Renal pelvis (tissue), 12 donors: ENCODE measurements at places on chromosomes 12 and 14.

DNA sequence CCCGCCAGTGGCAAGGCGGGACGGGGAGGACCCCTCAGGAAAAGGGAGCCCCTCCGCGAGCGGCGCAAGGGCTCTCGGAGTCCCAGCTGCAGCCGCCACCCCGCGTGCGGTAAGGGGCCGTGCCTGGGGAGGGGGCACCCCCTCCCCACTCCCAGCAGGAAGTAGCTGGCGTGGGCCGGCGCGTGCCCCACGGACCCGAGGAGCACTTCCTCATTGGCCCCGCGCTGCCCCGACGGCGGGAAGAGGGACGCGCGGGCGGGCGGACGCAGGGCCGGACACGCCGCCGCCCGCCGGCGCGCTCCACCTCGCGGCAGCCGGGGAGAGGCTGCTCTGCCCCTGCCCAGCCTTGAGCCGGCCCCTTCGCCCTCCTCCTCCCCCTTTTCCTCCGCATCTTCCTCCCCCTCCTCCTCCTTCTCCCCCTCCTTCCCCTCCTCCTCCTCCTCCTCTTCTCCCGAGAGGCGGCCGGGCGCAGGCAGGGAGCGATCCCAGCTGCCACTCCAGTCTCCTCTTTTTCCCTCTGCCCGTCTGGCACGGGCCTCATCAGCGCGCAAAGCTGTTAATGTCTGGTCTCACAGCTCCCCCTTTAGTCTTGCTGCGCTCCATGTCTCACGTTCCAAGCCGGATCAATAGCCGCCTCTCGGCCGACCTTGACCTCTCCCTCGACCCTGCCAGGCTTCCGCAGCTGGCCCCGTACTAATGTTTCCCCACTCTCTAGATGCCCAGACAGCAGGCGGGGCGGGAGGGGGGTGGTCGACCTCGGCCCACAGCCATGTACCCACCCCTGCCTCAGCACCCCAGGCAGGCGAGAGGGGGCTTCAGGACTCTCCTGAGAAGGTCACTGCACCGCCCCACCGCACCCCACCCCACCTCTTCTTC lies 2.6 kb upstream of the BCL11B start:
- DNase-seq = peak; percentile 92

GRCh38 chr12:108547686-108548085 lies 13.3 kb downstream of the SART3 start:
- DNase-seq = no peak

- no peak for DNase-seq
Measured at GRCh38 chr12:11688831-11689230, 39.4 kb downstream of the ETV6 start.

DNA sequence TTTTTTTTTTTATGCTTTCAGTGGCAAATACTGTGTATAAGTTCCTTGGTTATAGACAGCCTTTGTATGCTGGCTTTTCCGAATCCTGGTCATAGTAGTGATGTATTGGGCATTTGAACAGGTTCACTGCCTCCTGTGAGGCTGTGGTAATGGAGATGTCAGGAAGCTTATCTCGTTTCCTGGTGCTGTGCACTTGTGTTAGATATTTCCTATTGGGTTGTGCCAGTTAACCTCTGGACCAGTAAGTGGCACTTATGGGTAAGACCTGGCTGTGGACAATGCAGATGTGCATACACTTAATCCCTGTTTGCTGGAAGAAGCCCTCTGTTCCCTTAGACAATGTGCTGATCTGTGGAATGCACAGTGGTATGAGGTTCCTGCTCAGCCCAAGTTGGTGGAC lies 135.4 kb upstream of the KITLG start:
- DNase-seq = no peak

- DNase-seq = no peak
Measured at GRCh38 chr12:109617491-109617890, 43.9 kb downstream of the MVK start.

- no peak for DNase-seq
Measured at GRCh38 chr14:31990183-31990857, 86.8 kb upstream of the ARHGAP5 start.

- DNase-seq = no peak
Measured at GRCh38 chr12:49692851-49693250, 14.4 kb downstream of the FMNL3 start.

DNA sequence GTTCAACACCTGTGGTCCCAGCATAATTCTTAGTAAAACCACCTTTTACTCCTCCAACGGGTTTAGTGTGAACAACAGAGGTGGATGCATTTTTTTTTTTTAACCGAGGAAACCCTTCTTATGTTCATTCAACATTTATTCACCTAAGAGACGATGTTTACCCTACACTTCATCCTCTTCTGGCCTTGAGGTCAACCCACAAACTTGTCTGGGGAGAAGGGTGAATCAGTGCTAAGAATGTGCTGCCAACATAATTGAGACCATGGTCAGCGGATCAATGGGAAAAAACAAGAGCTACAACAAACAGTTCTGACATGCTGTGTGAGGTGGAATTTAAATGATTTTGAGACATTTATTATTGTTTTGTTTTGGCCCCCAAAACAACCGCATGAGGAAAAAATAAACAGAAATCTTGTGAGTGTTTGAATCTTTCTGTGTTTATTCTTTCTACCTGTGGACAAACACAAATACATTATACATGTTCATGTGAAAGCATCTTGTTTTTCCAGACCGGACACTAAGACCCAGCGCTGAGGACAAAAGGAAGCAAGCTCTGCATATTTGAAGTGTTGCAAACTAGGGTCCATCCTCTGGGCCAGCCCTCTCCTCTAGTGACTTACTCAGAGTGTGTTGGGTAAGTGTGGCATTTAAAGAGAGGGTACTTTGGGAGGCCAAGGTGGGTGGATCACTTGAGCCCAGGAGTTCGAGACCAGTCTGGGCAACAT lies 5.1 kb upstream of the USP30 start:
- DNase-seq = no peak

- no peak for DNase-seq
Measured at GRCh38 chr14:26939755-26940154, 341.9 kb upstream of the NOVA1 start.

- no peak for DNase-seq
Measured at GRCh38 chr14:100710826-100711462, 15.7 kb upstream of the DLK1 start.

GRCh38 chr12:112008918-112009317 lies 4.0 kb downstream of the TMEM116 start:
- no peak for DNase-seq

- DNase-seq = no peak
Measured at GRCh38 chr12:77786675-77787074, 44.0 kb upstream of the NAV3 start.

GRCh38 chr12:52826611-52827498 lies 7.3 kb downstream of the KRT79 start:
- no peak for DNase-seq

- no peak for DNase-seq
Measured at GRCh38 chr12:105805730-105806399, 332.9 kb downstream of the NUAK1 start.

- no peak for DNase-seq
Measured at GRCh38 chr14:75875958-75876357, 105.8 kb downstream of the TGFB3 start.

DNA sequence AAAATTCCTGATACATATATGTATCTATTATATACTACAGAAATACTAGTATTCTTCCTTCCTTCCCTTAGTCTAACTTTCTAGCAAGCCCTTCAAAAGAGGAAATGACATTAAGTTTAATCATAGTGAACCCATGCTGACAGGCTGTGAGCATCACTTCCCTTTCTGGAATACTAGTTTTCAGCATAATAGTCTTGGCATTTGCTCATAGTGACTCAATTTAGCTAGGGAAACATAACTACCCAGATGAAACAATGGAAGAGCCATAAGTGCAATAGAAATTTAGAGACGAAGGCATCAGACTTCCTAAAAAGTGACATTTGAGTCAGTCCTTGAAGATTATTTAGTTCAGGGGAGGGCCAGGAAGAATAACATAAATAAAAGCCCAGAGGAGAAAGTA lies 184.5 kb upstream of the CRY1 start:
- DNase-seq = no peak

DNA sequence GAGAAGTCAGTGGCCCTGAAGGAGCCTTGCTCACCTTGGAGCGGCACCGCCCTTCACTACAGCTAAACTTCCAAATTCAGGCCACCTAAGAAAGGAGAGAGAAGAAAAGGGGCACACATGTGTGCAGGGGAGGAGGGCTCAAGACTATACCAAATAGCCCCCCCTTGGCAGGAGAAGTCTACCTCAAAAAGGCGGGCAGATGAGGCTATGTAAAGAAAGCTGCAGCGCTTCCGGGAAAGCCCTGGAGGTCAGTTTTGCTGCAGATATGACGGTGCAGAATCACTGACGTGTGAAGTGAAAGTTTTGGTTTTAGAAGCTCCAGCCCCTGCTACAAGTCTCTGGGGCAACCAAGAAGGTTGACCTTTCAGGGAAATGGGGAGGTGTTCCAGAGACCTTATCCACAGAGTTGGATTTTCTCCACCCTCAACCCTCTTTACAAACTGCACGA lies 48.2 kb upstream of the PNMA1 start:
- DNase-seq = no peak

DNA sequence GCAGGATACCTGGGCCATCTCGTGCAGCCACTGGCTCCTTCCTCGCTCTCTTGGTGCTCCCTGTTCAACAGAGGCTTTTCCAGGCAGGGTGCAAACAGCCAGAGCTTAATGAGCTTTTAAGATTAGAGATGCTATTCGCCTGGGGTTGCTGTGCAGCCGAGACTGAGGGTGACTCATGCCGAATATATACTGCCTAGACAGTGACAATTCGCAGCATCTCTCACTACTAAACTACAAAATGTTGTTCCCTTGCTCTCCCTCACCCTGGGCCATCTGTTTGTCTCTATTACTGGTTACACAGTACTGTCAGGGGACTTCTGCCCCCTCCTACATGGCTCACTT lies 26.0 kb upstream of the TESC start:
- DNase-seq = no peak

DNA sequence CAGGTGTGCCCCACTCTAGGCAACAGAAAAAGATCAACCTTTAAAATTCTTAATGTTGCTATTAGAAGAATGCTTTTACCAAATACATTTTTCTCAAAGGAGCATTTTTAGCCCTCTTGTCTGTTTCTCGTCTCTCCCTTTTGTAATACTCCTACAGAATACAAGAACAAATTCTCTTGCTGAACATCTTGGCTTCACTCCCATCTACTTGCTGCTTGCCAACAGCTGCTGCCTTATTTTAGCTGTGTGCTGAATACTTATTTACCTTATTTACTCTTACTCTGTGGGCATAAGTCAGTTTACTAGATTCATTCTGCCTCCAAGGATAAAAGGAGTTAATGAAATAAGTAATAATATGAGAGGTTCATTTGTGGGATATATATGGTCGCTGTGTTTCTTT lies 70.8 kb downstream of the POLR3B start:
- DNase-seq = no peak

DNA sequence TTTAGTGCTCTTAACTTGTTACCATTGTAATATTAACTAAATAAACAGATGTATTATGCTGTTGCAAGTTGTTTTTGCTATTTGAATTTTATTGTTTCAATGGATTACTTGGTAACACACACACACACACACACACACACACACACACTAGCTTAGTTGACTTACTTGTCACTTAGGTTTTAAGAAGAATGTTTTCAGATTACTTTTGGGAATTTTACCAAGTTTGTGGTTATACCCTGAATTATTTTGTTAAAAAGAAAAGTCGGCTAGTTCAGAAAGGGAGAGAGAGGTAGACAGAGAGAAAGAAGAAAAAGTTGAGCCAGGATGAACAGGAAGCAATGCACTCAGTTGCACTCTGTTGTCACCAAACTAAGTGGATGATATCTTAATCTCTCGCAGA lies 5.3 kb downstream of the SSTR1 start:
- DNase-seq = no peak

GRCh38 chr12:8156845-8157244 lies at the start of gene ZNF705A:
Gene ZNF705A, plus strand, starts transcription at chr12:8157015. Its CDS starts 15,611 bp downstream, at chr12:8172626.
- DNase-seq = no peak

GRCh38 chr14:98914942-98915341 lies 357.1 kb downstream of the BCL11B start:
- no peak for DNase-seq

DNA sequence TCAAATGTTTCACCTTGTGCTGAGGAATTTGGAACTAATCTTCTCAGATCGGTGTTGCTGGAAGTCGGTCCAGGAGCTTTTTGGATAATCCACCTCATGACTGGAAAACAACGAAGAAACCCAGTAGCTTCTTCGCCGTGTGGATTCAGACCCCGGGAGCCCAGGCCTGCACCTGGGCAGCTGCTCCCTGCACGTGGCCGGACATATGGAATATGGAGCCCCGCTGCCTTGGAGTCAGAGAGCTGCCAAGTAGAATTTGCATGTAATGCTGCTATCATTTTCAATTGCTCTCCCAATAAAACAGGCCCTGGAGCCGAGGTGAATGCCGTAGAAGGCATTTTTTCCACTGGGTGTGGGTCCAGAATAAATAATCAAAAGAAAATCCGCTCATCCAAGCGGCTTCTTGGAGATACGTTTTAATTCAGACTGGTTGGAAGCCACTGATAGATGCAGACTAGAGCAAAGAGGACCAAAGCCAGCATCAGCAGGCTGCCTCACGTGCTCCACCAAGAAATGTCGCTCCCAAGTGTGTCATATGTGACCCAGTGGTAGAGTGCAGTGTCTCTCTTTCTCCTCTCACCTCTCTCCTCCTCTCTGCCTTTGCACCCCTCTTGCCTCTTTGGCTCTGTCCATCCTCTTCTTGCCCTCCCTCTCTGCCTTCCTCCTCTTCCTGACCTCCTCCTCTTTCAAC lies 115.3 kb downstream of the ZNF664 start:
- no peak for DNase-seq

GRCh38 chr14:88951370-88951769 lies 126.9 kb downstream of the TTC8 start:
- DNase-seq = no peak

- DNase-seq = no peak
Measured at GRCh38 chr12:19376691-19377090, 62.6 kb upstream of the AEBP2 start.

DNA sequence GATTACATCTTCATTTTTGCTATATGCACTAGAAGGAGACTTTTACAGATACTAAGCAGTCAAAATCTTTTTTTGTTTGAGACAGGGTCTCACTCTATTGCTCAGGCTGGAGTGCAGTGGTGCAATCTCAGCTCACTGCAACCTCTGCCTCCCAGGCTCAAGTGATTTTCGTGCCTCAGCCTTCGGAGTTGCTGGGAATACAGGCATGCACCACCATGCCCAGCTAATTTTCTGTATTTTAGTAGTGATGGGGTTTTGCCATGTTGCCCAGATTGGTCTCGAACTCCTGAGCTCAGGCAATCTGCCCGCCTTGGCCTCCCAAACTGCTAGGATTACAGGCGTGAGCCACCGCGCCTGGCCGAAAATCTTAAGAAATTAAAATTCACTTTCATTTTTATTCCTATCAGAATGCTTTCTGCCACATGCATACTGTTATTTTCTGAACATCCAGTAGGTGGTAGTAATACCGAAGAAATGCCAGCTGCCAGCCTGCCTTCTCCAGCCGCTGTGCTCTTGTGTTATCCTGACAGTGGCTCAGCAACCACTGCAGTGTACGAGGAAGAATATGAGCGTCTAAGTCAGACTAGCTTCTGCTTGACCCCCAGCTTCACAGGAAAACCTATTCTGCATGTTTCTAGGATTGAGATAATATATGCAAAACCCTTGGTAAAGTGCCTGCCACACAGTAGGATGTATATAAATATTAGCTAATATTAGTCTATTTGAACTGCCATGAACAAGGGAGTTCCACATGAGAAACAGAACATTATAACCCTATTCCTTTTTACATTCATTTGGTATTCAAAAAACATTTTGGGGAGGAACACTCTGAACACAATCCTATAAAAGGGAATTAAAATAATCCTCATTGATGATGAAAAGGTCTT lies 54.2 kb downstream of the RPAP3 start:
- DNase-seq = peak; percentile 21

GRCh38 chr14:105212541-105213300 lies 31.6 kb upstream of the NUDT14 start:
- DNase-seq = no peak

- no peak for DNase-seq
Measured at GRCh38 chr12:53944907-53945847, 6.5 kb downstream of the HOXC13 start.
